Hematopoietic multipotent progenitor cell treated with erythropoietin and hydrocortisone succinate and interleukin-3 and kit ligand, for 6 days (in vitro differentiated cells): ENCODE measurements at places on chromosomes 12 and 14.

DNA sequence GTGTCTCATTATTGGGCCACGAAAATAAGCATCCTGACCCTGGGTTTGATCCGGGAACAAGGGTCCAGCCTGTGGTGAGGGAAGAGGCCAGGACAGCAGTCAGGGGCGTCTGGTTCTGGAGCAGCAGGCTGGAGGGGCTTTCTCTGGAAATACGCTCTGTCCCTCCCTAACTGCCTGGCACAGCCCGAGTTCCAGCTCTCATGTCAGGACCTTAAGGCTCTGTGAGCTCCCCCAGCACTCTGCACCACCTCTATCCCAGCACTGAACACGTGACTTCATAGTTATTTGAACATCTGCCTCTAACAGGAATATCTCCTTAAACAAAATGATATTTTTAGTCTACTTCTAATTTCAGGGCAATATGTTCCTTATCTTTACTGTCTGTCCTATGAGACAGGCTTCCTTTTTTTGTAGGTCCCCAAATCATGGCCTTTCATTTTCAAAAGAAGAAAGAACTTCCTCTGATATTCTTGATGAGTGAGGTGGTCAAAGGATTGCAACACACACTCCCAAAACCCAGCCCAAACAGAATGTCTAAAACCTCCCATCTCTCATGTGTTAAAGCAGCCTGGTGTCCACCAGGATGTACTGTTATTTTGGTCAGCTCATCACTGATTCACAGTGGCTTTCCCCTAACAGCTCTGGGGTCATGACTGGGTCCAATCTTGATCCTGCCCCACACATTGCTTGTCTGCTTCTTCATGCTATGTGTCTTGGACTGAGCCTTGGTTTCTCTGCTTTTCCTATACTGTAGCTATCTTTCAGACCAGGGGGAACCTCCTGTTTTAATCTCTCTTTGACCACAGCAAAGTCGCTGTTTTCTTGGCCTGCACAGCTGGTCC, 9.7 kb downstream of the AQP6 start:
- DNase-seq, result peak; percentile 40

GRCh38 chr14:73472185-73473114, 14.1 kb upstream of the NUMB start:
- DNase-seq, result peak; percentile 88

DNA sequence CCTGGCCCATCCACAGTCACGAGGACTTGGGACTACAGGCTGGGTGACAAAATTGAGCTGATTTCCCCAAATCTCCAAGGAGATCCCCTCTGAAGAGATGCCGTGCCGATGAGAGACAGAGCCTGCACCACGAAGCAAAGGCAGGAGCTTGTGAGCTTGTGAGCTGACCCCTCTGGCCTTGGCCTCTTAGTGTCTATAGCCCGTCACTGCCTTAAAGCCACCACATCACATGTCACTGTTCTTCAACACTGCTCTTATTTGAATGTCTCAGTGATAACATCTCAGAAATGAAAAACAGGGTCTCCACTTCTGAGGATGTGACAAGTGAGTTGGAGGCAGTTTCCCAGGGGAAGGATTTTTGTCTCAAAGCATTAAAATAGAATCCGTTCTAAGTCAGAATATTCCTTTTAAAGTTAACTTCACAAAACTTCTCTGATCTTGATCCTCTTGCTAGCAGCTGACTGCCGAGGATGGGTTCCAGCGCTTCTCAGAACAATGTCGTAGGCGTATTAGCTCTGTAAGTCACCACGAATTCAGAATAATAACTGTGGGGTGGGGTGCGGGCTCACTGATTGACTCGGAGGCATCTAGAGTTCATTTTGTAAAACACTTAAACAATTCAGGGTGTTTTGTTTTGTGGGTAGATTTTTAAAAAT, 37.5 kb downstream of the CHST11 start:
- DNase-seq, result peak; percentile 44

GRCh38 chr12:2168808-2169207, 116.0 kb downstream of the CACNA1C start:
- no peak for DNase-seq

DNA sequence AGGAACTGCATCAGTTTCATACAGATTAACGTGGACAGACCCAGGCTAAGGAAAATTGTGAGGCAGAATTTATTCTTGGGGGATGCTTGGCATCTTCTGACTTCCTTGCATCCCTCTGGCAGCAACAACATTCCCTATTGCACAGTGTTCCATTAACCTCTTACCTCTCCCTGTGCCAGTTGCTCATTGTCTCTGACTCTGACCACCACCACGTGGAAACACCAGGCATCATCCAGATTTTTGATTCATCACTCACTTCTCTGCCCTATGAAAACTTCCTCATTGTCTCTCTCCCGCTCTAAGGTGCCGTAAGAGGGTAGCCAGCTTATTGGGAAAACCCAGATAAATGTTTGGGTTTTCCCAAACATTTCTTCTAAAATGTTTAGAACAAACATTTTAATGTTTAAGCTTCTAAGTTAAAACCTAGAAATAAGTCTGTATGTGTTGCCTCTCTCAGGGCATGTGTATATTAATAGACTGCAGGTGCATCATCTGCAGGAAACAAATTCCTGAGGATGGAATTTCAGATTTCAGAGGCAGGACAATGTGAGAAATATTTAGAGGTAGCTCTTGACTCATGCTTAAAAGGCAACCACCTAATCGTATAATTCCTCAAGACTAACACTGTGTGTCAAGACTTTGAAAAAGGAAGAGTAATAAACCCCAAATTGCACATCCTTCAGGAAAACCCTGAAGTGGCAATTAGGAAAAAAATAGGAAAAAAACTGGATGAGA, 64.5 kb upstream of the SLC35F4 start:
- DNase-seq, result no peak

DNA sequence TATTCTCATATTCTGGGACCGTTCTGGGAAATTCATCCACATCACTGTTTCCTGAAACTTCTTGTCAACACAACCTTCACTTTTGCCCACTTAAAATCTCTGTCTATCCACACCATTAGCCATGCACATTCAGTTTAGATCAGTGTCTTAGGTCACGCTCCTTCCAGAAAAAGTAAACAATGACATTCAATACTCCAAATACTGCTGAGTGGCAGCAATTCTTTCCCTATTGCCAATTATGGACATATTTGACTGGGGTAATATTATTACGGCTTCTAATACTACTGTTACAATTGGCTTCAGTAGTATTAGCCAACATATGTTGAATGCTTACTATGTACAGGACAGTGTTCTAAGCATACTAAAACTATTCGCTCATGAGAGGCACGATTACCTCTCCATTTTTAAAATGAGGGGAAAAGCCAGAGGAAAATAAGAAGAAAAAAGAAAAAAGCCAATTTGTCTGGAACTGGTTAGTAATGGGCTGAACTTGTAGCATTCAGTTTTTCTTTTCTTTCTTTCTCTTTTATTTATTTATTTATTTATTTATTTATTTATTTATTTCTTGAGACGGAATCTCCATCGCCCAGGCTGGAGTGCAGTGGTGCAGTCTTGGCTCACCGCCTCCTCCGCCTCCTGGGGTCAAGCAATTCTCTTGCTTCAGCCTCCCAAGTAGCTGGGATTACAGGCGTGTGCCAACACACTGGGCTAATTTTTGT, 23.4 kb downstream of the LTBR start:
- no peak for DNase-seq

- DNase-seq, result no peak
Measured at GRCh38 chr12:1639538-1639937, 10.5 kb downstream of the WNT5B start.

DNA sequence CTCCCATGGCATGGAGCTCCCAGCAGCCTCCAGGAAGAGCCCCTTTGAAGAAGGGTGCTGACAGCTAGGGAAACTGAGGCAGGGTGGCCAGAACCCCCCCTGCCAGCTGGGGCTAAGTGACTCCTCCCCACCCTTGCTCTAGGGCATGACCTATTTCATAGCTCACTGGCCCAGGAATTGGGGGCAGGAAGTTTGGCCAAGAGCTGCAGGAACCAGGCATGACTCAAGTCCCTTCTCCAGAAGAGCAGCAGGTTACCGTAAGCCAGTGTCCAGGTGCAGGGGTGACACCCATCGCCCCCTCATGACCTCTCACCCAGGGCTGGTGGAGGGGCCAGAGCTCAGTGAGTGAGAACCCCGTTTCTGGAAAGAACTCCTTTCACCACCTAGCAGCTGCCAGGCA, 1.9 kb downstream of the RASAL1 start:
- no peak for DNase-seq

- no peak for DNase-seq
Measured at GRCh38 chr12:104737791-104738301, 220.2 kb downstream of the SLC41A2 start.

GRCh38 chr12:62313727-62314380, 53.6 kb downstream of the USP15 start:
- no peak for DNase-seq

GRCh38 chr12:58701536-58701935, 218.8 kb downstream of the LRIG3 start:
- DNase-seq, result no peak

DNA sequence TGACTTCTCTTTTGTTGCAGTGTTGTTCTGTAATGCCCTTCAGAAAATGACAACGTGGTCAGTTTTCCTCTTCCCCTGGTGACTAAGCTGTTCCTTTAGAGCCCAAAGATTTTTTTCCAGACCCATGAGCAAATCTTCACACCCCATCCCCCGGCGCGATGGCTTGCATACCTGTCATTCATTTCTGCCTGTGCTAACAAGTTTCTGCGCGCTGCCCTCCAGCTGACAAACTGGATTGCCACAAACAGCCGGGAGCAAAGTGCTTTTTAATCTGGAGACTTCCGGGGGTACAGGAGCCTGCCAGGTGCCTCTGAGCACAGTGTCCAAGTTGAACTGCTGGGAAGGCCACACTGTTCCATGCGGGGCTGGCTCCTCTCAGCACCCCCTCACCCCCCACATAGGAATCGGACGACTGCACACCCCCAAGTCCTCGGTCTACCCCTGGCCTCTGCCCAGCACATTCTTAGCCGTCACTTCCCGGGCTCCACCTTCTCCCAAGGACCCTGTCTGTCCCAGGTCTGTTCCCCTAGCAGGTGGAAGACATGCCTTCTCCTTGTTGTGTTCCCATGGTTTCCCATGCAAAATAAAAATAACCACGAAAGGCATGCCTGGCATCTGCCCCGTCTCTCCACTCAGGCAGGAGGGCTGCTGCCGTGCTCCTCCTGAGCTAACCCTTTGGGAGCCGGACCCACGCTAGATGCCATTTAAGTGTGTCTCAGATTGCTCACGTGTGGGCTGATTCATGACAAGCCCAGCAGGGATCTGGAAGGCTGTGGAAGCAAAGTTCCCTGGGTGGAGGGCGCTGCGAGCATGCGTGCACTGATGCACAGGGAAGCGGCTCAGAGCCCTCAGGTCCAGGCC, 14.1 kb downstream of the RILPL1 start:
- no peak for DNase-seq

GRCh38 chr12:51132693-51133092, 40.2 kb downstream of the TFCP2 start:
- peak; percentile 31 for DNase-seq

- DNase-seq, result peak; percentile 4
Measured at GRCh38 chr12:76180401-76181277, 96.2 kb upstream of the NAP1L1 start.

DNA sequence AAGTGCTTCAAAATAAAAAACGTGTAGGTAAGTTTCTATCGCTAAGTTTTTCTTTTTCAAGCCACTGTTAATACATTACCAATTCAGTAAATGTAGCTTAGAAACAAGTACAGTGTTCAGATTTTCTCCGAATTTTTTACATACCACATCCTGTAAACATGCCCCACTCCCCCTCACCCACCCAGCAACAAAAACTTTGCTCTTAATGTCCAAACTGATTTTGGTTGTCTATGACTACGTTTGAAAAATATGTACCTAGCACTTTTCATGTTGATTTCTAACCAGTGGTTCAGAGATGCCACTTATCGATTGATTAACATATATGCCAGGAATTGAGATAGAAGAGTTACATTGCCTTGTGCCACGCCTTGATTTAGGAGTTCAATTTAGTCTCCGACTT, 663 bp upstream of the LIN7A start:
- peak; percentile 3 for DNase-seq

GRCh38 chr14:53741479-53742232, 215.0 kb downstream of the BMP4 start:
- DNase-seq, result no peak

- DNase-seq, result no peak
Measured at GRCh38 chr12:119014368-119014767, 33.0 kb downstream of the SRRM4 start.

DNA sequence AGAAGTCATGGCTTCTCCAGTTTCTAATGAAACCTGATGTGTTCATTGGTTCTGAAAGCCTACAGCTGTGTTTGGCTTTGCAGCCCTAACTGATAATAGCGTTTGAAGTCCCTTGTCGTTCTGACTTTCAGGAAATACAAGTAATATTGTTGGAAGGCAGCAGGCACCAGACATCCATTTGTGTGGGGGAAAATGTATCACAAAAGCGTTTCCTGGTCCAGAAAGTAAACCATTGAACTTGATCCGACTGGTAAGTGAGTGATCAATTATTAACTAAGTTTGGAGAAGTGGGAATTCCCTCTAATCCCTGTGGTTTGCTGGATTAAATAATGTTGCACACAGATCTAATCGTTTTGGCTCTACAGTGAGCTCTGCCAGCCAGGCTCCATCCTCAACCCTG, 77.3 kb upstream of the LTA4H start:
- no peak for DNase-seq

DNA sequence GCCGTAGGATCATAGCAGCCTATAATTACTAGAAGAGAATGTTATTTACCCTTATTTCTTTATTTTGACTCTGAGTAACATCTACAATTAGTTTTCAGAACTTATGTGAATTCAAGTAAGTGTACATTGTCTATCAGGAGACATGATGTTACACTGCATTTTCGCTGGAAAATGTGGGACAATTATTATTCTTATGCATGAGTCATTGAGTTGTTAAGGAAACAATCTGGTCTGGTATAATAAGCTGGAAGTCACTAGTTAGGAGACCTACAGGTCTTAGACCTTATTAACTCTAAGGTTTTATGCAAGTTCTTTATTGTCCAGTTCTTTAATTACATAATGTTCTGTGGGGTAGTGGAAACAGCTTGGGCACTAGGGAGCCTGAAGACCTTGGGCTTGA, 5.8 kb downstream of the KTN1 start:
- no peak for DNase-seq

- no peak for DNase-seq
Measured at GRCh38 chr14:93185349-93185720, 218 bp downstream of the LYSET start.

- no peak for DNase-seq
Measured at GRCh38 chr14:87065366-87065765, 927.6 kb downstream of the GALC start.

GRCh38 chr14:55332654-55333570, 61.7 kb downstream of the FBXO34 start:
- peak; percentile 84 for DNase-seq

DNA sequence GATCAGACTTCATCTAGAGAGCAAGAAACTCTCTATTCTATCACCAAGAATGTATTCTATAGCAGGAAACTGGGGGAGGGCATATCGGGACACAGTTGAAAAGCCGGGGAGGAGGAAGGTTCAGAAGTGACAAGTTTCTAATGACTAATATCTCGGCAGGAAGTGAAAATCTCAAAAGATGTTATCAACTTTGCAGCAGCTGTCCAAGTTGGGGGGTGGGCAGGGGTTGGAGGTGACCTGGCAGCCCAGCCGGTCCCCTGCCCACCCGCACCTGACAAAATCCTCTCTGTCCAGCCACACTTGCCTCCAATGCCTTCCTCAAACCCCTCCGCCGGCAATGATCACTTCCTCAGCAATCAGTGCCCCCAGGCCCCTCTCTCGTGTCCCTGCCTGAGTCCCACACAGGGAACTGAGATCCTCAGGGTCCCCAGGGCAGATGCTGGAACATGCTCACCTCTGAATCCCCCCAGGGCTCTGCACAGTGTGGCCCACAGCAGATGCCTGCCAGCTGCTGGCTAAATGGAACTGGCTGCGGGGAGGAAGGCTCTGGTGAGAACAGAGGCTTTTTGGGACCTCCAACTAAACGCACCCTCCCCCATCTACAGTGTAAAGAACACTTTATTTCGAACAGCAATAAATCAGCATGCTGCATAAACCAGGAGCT, 43.9 kb downstream of the CCDC88C start:
- peak; percentile 51 for DNase-seq
